Activated naive CD4-positive, alpha-beta T cell treated with Interleukin-2 at 50 U/mL for 16 hours (primary cell): ENCODE measurements at places on chromosomes 5 and 9.

- DNase-seq, result no peak
These were observed 99.4 kb upstream of the TARS1 start for GRCh38 chr5:33341351-33341750.

DNA sequence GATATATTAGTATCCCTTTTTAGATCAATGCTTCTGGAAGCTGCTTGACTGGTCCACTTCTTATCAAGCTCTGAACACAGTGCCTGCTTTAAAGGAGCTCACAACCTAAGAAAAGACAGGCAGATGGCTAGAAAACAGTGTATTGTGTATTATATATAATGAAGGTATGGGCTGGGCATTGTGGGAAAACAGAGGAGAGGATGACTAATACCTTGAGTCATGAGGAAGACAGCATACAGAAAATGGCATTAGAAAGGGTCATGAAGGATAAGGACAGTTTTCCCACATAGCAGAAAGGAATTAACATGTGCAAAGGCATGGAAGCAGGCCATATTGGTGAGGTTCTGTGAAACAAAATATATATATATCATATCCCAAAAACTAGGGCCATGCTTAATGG lies 309.6 kb downstream of the MLLT3 start:
- no peak for DNase-seq

GRCh38 chr9:137251194-137251461 lies at the start of gene STPG3:
Gene STPG3 (plus strand): TSS chr9:137251286. CDS start chr9:137251287, 1 bp downstream.
- no peak for DNase-seq

DNA sequence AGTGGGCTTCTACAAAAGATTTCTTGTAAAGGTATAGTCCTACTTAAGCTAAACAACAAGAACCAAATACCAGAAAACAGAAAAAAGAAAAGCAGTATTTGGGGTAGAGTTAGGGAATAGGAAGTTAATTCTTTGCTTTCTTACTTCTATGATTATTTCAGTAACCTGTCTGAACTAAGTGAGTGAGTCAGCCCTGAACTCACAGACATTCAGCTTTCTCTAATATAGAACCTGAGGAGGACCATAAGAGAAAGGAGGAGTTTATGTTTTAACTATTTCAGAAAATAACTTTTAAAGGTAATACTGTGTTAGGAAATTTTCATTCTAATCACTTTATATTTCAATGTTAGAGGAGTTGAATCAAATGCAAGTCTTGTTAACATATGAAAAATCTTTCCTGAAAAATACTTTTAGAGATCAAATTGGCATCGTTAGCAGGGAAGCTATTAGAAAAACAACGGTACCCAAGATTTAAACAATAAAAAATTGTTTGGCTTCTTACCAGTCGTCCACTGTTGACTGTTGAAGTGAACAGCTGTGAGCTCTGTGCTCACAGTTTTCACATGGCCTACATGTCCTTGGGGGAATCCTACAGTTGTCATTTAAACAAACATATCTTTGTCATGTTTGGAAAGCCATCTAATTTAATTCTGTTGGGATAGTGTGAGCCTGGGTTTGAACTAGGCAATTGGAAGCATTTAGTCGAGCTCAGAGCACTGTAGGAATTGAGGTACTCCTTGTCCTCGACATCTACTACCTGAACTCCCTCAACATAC lies 19.9 kb upstream of the ZFAND5 start:
- no peak for DNase-seq

DNA sequence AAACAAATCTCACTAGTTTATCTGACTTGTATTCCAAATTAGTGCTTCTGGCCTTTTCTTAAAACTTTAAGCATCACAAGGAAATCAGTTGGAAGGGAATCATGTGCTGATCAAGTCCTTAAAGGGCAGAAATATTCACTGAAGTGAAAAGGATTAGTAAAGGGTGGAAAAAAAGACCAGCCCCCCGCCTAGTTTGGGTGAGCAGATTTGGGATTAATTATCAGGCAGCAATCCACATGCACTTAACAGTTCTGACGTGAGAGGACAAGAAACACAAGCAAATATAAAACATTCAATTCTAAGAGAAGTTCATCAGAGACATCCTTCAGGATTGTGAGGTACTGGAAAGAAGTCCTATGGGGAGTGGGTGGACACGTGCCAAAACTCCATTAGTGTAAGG lies at the start of gene TYRP1:
Gene TYRP1, plus strand, starts transcription at position 245 of the 400 bp plus-strand sequence. CDS start 612 bp downstream, outside the sequence.
- no peak for DNase-seq

DNA sequence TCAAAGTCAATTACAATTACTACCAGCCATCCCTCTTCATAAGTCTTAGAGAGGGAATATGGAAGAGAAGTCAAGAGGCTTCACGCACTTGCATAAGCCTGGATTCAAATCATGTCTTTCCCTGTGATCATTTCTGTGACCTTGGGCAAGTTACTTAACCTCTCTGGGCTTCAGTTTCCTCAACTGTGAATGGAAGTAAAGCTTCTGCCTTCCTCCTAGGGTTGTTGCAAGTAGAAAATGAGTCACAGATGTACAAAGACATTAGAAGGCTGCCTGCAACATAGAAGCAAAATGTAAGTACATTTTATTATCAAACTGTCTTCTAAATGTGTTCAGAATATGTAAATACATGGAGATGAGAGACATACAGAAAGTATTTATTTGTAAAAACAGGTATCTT lies 42.3 kb upstream of the SEMA6A start:
- DNase-seq, result no peak

DNA sequence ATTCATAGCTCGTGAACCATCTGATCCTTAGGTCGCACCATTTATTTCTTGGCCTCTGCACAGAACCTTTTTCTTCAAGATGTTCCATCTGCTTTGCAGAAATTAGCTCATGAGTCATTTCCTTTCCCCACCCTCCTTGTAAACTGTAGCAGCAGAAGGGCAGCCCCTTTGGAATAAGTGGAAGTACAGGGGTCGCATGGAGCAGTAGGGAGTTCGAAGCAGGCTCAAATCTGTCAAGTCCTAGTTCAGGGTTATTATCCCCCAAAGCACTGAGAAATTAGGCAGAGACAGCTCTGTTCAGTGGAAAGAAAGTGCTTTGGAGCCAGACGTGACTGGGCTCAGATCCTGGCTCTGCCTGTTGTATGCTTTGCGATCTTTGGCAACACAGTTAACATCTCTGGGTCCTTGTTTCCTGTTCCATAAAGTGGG lies 84.2 kb downstream of the SGCD start:
- no peak for DNase-seq

DNA sequence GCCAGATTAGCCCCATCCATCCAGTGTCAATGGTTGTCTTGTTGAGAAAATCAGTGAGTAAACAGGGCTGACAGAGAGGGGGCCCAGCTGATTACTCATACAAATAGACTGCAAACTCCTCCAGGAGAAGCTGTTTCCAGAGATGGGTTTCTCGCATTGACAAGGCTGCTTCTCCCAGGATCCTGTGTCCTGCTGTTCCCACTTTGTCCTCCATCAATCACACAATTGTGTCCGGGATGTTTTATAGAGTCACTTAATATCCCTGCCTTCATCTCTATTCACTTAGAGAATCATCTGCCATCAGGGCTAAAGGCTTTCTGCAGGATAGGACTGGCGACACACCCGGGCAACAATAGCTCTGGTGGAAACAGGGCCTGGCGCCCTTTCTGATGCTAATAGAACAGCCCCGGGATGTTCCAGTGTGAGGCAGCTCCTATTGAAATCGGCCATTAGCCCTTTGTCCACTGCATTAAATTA lies 71.7 kb upstream of the TBCA start:
- DNase-seq, result no peak

DNA sequence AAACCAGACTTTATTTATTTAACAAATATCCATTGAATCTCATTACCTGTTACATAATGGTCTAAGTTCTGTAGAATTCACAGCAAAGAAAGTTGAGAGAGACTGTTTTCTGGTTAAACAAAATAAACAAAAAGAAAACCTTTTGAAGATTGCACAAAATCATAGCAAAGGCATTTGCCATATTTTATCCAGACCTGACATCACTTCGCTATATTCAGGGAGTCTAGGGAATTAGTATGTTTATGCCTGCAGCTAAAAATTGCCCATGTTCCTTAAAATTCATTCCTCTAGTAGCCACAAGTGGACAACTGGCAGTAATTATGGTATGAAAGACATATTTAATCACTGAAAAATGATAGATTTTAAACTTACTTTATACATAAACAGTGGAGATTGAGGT lies 577.0 kb upstream of the DAB2 start:
- no peak for DNase-seq

GRCh38 chr5:6274846-6275543 lies 103.4 kb downstream of the MED10 start:
- DNase-seq, result no peak

DNA sequence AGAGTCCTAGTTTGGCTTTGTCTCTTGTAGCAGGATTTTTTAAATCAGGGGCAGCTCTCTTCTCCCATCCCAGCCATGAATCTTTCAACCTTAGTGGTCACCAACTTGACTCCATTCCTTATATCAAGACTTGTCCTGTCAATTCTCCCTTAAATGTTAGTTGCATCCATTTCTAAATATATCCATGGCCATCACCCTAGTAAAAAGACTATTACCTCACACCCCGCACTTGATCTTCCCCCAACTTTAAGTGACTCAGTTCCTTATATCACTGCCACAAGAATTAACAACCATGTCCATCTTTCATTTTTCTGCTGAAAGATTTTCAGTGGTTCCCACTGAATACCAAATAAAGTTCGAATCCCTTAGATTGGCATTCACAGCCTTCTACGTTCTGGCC lies 67.0 kb downstream of the STX17 start:
- DNase-seq, result no peak

DNA sequence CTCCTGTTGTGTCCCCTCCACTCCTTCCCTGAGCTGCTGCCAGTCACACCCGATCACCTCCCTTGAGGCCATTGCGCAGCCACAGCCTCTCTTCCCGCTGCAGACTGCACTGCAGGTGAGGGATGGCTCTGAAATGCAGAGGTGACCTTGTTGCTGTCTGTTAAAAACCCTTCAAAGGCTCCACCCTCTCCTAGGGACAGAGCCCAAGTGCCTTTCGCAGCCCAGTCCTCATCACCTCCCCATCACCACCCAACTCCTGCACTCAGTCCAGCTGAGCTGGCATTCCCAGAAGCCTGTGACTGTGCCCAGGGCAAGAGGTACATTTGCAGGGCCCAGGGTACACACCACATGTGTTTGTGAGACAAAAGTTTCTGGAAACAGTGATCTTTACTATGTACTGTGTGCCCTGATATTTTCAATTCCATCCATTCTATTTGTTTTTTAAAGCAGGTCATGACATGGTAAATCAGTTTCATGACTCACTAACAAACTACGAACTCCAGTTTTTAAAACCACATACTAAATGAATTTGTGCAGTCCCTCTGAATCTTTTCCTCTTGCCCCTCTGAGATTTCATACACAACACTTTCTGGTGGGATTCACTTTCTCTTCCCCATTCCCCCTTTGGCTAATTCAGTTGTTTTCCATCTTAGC lies 73.0 kb upstream of the SPOCK1 start:
- no peak for DNase-seq

DNA sequence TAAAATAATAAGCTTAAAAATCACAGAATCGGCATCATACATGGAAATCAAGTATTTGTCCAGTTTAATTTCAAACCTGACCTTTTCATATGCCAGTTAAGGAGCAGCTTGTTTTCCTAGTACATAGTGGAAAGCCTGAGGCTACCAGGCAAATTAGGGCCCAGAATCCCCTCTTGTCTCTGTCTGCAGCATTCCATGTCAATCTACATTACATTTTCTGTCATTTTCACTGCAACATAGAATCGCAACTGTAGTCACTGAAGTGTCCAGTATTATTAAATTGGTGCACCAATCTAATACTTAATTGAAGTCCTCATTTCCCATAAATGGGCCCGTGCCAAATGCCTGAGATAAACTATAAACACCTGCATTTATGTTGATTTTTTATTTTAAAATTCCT lies 1352.2 kb upstream of the ACO1 start:
- DNase-seq, result no peak

DNA sequence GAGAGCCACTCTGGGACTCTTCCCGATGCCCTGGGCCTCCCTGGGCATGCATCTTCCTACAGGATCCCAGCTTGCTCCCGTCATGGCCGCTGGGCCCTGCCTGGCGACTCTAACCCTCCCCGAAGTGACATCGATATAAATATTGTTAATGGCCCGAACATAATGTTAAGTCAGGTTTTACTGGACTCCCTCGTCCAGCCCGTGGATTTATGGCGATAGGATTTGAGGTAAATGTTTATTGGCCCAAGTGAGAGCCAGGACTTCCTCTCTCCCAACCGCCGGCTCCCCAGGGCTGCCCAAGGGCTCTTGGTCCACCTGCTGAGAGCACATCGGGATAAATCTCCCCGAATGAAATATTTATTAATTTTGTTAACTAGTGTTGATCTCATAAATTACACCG lies 246.3 kb downstream of the PBX3 start:
- no peak for DNase-seq

- no peak for DNase-seq
These were observed 674.0 kb downstream of the MAT2B start for GRCh38 chr5:164179406-164179805.

GRCh38 chr5:157109744-157110143 lies 900 bp upstream of the HAVCR2 start:
- no peak for DNase-seq

GRCh38 chr5:43150075-43150474 lies 29.4 kb downstream of the ZNF131 start:
- no peak for DNase-seq

- DNase-seq, result no peak
These were observed 995.7 kb downstream of the CDH18 start for GRCh38 chr5:18992264-18992663.

GRCh38 chr9:135523521-135524129 lies 2.4 kb downstream of the LCN1 start:
- no peak for DNase-seq

DNA sequence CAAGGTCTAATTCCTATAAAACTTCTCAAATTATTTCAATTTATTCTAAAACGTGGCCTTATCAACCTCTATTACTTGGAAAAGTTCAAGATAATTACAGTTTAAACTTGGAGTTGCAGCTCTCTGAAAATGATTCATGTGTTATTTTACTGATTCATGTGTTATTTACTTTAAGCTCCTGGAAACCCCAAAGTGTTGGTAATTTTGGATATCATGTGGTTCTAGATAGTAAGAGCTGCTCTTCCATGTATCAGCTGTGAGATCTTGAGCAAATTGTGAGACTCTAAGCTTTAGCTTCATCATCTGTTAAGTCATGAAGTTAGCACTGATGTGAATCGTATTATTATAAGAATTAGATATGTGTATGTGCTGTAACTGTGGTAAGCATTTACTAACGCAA lies 749.2 kb downstream of the TLE4 start:
- DNase-seq, result no peak

- no peak for DNase-seq
These were observed 129.1 kb upstream of the MEF2C start for GRCh38 chr5:89011778-89012711.

- DNase-seq, result no peak
These were observed 26.6 kb upstream of the ANKDD1B start for GRCh38 chr5:75584641-75585040.

GRCh38 chr5:121968910-121969607 lies 7.3 kb downstream of the SRFBP1 start:
- DNase-seq, result no peak
